Spinal cord (tissue), 10 donors: ENCODE measurements at places on chromosomes 7 and 10. TPM values are rescaled to one million over a fixed set of nuclear protein-coding genes. Genes with fewer than 3 reads are reported as not detected.
A peak's percentile ranks its signal among the peaks of the same experiment; 100 is the strongest.

DNA sequence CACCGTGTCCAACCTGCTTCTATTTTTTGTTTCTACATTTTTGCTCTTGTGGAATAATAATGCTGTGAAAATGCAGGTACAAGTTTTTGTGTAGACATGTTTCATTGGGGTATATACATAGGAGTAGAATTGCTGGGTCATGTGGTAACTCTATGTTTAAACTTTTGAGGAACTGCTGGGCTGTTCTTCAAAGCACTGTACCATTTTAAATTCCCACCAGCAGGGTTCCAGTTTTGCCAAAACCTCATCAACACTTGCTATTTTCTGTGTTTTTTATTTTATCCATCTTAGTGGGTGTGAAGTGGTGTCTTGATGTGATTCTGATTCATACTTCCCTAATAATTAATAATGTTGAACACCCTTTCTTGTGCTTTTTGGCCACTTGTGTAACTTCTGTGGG lies 138.6 kb downstream of the RGS10 start:
- H3K4me1 ChIP-seq = peaks cover 18% of the 10 kb centered on the region
- no peak overlapping the region for H3K27ac ChIP-seq
- peaks cover 4% of the 10 kb centered on the region for H3K36me3 ChIP-seq

The TRIM50 gene
- polyA plus RNA-seq = 0.92 TPM

- no peak overlapping the region for H3K4me3 ChIP-seq
- H3K27me3 ChIP-seq = no peaks in the 10 kb centered on the region
- no peak for DNase-seq
- no peaks in the 10 kb centered on the region for H3K4me1 ChIP-seq
- H3K36me3 ChIP-seq = no peaks in the 10 kb centered on the region
Observed at GRCh38 chr10:127563718-127564553, 14.8 kb downstream of the NPS start.

DNA sequence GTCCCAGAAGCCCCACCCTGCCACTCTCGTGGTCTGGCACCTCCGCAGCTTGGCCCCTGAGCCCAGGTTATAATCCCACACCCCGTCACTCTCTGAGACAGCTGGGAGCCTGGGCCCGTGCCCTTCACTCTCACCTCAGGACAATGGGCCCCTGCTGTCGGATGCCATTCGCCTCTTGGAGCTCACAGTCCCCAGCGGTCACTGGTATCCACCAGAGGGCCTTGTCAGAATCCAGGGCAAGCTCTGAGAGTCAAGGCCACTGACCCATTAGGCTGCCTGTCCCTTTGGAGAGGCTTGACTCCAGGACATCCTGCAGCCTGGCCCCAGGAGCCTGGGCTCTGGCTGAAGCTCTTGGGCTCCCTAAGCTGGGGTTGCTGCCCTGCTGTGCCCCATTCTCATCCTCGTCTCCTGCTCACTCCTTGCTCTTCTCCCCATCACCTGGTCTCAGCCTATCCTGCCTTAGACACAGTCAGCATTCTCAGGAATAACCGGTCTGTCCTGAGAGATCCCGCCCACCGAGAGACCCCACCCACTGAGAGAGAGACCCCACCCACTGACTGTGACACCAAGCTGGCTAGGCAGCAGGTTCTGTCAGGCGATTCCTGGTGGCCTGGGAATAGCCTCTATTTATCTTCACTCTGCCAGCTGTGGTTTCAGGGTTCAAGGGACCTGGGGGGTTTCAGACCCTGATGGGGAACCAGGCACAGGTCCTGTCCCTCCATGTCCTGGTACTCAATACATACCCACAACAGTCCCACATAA lies 27.7 kb downstream of the CPXM2 start:
- H3K27ac ChIP-seq = no peak overlapping the region
- no peak overlapping the region for H3K4me3 ChIP-seq
- H3K27me3 ChIP-seq = no peaks in the 10 kb centered on the region

The AIFM2 gene
- polyA plus RNA-seq = 4.5 TPM

GRCh38 chr7:151987748-151988529 lies 31.7 kb downstream of the GALNTL5 start:
- DNase-seq = peak; percentile 11
- no peak overlapping the region for H3K27ac ChIP-seq
- H3K27me3 ChIP-seq = no peaks in the 10 kb centered on the region
- no peak overlapping the region for H3K4me3 ChIP-seq
- no peaks in the 10 kb centered on the region for H3K36me3 ChIP-seq

- H3K36me3 ChIP-seq = no peaks in the 10 kb centered on the region
- no peak overlapping the region for H3K4me3 ChIP-seq
- H3K27me3 ChIP-seq = no peaks in the 10 kb centered on the region
- no peak overlapping the region for H3K27ac ChIP-seq
- no peaks in the 10 kb centered on the region for H3K4me1 ChIP-seq
Observed at GRCh38 chr7:110784749-110785148, 306.2 kb upstream of the LRRN3 start.

DNA sequence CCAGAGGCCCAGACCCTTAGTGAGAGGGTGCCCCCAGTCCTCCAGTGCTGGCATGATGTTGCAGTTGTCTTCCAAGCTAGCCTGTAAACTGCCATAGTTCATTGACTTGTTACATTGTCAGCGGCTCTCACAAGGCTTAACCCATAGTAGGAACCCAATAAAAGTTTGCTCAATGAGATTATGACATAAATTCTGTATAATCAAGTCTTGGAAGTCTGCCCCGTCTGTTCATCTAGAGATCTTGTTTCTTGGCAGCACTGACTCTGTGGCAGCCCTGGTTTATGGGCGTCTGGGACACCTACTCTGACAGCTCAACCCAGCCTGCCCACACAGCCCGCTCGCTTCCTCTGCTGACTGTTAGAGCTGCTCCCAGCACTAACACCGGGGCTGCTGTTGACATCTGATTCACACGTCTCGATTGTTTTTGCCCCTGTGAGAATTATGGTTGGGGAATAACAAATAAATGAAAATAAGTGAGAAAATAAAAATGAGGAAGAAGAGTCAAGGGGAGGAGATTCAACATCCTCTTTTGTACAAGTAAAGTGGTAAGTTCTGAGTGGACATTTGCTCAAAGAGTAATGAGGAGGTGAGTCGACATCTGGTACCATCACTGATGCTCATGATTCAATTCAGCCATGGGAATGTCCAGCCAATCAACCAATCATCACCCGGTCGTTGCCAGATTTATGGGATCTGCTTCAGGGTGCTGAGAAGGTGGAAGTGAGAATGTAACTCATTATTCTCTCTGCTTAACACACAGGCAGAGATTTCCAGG lies 160.8 kb downstream of the SPAG6 start:
- H3K27me3 ChIP-seq = peaks cover 2% of the 10 kb centered on the region
- H3K27ac ChIP-seq = no peak overlapping the region
- no peaks in the 10 kb centered on the region for H3K4me1 ChIP-seq
- DNase-seq = no peak

DNA sequence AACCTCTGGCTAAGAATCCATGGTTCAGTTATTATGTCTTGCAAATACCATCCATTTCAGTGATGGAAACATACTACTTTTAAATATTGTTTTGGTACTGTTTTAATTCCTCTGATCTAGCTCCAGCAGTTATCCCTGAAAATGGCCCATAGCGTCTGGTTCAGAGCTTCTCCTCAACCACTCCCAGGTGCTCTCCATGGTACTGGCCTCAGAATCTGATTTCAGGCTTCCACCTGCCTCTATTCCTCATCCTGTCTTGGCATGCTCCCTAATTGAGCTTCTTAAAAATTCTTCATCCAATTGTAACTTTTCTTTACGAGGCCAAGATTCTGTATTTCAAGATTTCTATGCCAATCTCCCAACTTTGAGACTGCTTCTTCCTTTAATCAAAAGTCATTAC lies 236.3 kb downstream of the HTR7 start:
- H3K36me3 ChIP-seq = no peaks in the 10 kb centered on the region
- H3K4me1 ChIP-seq = no peaks in the 10 kb centered on the region
- H3K27ac ChIP-seq = no peak overlapping the region
- no peak for DNase-seq

The PTPRN2 gene
- polyA plus RNA-seq = 69.9 TPM

GRCh38 chr10:78740976-78741915 lies 327.5 kb upstream of the ZMIZ1 start:
- peak overlapping the region; percentile 55 for H3K27ac ChIP-seq
- peaks cover 21% of the 10 kb centered on the region for H3K4me1 ChIP-seq
- peak; percentile 51 for DNase-seq
- H3K27me3 ChIP-seq = no peaks in the 10 kb centered on the region
- H3K4me3 ChIP-seq = no peak overlapping the region
- H3K36me3 ChIP-seq = no peaks in the 10 kb centered on the region

- DNase-seq = no peak
- H3K36me3 ChIP-seq = no peaks in the 10 kb centered on the region
- no peak overlapping the region for H3K27ac ChIP-seq
- no peak overlapping the region for H3K4me3 ChIP-seq
Observed at GRCh38 chr10:52318136-52318701, 4.1 kb downstream of the DKK1 start.

The CNPY1 gene
- 0.41 TPM for polyA plus RNA-seq

GRCh38 chr7:27198871-27199801 lies 755 bp downstream of the HOXA13 start:
- no peak overlapping the region for H3K4me3 ChIP-seq
- no peak for DNase-seq
- H3K36me3 ChIP-seq = no peaks in the 10 kb centered on the region
- peaks cover 95% of the 10 kb centered on the region for H3K27me3 ChIP-seq

DNA sequence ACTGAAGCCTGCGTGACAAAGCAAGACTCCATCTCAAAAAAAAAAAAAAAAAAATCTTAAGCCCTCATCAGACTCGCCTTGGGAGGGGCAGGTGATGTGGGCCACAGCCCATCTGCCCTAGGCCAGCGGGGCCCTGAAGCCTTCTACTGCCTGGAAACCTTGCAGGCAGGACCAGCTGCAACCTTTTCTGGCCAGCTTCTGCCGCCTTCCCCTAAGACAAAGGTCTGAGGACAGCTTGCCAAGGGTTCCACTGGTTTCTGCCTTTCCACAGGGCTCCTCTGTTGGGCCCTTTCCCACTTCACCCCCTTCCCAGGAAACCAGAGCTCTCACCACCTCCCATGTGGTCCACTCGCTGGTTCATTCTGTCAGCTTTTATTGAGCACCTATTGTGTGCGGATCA lies 35.2 kb downstream of the UBTD1 start:
- H3K4me1 ChIP-seq = peaks cover 31% of the 10 kb centered on the region
- H3K4me3 ChIP-seq = no peak overlapping the region
- H3K36me3 ChIP-seq = peaks cover 3% of the 10 kb centered on the region
- DNase-seq = no peak
- peak overlapping the region; percentile 61 for H3K27ac ChIP-seq

DNA sequence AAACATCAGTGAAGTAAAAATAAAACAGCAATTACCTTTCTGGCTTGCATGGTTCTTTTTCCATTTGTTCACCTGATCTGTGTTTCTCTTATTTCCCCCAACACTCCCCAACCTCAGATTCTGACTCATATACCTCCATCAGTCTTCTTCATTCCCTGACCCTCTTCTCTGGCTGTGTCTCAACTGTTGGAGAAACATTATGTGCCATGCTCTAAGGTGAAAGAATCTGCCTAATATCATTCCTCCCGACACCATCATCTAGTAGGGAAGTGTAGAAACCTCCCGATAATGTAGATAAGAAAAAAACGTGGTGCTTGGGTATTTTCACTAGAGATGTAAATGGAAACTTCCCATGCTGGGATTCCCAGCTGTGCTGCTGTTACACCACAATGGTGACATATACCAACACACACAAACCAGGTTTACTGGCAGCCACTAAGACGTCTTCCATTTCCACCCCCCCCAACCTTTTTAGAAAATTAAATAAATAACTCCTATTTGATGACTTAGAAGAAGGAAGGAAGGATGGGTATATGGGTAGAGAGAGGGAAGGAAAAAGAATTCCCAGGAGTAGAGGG lies 63.4 kb downstream of the OSBPL3 start:
- no peaks in the 10 kb centered on the region for H3K27me3 ChIP-seq
- H3K36me3 ChIP-seq = no peaks in the 10 kb centered on the region
- no peak for DNase-seq
- no peaks in the 10 kb centered on the region for H3K4me1 ChIP-seq
- H3K4me3 ChIP-seq = no peak overlapping the region

DNA sequence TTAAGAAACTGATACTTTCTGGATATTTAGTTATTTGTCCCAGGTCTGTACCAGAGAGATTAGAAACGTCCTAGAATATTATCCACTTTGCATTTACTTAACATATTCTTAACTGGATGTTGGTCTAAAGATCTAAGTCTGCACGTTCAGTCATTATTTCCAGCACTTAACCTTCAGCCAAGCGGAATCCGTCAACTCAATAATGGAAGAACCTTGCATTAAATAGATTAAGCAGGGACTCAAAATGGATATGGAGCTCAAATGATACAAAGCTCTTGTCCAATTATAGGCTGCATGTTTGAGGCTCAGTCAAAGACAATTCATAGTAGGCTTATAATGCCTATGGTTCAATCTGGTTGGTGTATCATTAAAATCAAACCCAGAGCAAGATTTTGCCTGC lies 162.9 kb downstream of the SEMA3D start:
- no peak overlapping the region for H3K4me3 ChIP-seq
- no peak for DNase-seq
- H3K27ac ChIP-seq = no peak overlapping the region
- H3K36me3 ChIP-seq = no peaks in the 10 kb centered on the region

- DNase-seq = no peak
- H3K36me3 ChIP-seq = peaks cover 9% of the 10 kb centered on the region
- H3K4me3 ChIP-seq = no peak overlapping the region
- H3K4me1 ChIP-seq = peaks cover 4% of the 10 kb centered on the region
Observed at GRCh38 chr10:96873756-96874467, 41.8 kb downstream of the LCOR start.

GRCh38 chr10:74419958-74420375 lies 268.9 kb downstream of the ADK start:
- no peak overlapping the region for H3K27ac ChIP-seq
- DNase-seq = no peak
- H3K36me3 ChIP-seq = no peaks in the 10 kb centered on the region
- no peak overlapping the region for H3K4me3 ChIP-seq

GRCh38 chr7:108012499-108013430 lies 9.8 kb upstream of the LAMB1 start:
- no peaks in the 10 kb centered on the region for H3K27me3 ChIP-seq
- DNase-seq = no peak
- H3K4me3 ChIP-seq = no peak overlapping the region
- no peak overlapping the region for H3K27ac ChIP-seq

- no peaks in the 10 kb centered on the region for H3K27me3 ChIP-seq
- no peaks in the 10 kb centered on the region for H3K36me3 ChIP-seq
- H3K4me3 ChIP-seq = no peak overlapping the region
- H3K4me1 ChIP-seq = no peaks in the 10 kb centered on the region
- no peak overlapping the region for H3K27ac ChIP-seq
- no peak for DNase-seq
Observed at GRCh38 chr10:74502963-74503608, 323.3 kb upstream of the KAT6B start.

DNA sequence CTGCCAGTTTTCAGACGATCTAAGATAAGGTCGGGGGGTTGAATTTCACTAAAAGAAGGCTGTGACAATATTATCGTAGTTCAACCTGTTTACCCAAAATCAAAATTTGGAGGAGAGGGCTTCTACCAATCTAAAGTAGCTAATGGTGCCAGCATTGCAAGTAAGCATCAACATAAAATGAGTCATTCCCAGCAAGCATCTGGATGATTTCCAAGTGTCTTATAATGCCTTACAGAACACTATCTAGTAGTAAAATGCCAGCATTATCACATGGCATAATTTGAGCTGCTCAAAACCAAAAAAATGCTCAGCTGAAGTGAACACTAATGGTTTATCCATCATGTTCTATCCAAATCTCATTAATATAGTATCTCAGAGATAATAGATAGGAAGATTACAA lies 1193.9 kb downstream of the DNAJB9 start:
- H3K4me1 ChIP-seq = no peaks in the 10 kb centered on the region
- H3K36me3 ChIP-seq = no peaks in the 10 kb centered on the region
- H3K27ac ChIP-seq = no peak overlapping the region
- H3K4me3 ChIP-seq = no peak overlapping the region
- no peaks in the 10 kb centered on the region for H3K27me3 ChIP-seq
- DNase-seq = no peak

- DNase-seq = no peak
- no peak overlapping the region for H3K4me3 ChIP-seq
- peaks cover 3% of the 10 kb centered on the region for H3K36me3 ChIP-seq
- no peaks in the 10 kb centered on the region for H3K27me3 ChIP-seq
- H3K4me1 ChIP-seq = peaks cover 3% of the 10 kb centered on the region
Observed at GRCh38 chr10:68636335-68636734, 76.2 kb downstream of the TET1 start.
